ENCODE measurements at places on chromosomes 7 and 10.

DNA sequence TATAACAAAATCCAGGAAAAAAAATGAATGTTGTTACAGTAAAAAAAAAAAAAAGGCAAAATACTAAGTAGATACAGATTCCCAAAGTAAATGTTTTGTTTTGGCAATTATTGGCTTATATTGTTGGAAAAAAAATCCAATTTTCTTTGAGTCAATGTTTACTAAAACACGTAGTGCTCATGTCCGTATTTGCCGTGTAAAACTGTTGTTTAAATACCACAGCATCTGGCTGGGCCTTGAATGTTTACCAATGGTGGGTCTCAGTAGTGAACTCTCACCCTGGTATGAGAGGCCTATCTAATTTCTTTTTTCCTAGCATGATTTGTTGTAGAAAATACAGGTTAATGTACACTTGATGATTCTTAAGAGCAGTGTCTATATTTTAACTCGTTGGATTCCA, 41.4 kb upstream of the SLC26A5 start:
- DNase-seq, result no peak

DNA sequence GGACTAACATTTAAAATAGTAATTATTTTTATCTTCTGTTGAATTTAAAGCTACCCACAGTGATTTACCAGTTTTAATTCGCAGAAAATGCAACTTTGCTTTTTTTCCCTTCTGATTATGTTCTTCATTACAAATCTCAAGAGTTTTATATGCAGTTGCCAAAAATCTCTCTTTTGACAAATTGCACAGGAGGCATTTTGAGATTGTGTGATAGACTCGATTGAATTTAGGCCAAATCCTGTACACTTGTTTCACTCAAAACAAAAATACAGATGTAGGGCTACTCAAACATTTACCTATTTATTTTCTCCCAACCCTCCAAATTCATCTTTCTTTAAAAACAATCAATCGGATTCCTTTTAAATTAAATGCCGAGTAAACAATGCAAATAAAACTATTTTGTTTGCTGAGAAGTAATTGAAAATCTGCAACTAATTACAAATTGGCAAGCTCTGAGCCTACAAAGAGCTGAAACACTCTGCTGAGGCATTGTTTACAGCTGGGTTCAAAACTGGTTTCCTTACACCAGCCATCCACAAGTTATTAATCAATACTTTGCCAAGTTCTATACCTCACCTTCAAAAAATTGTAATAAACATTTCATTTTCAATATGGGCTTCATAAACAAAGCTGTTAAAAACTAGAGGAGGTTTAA, 214.9 kb upstream of the TCF7L2 start:
- no peak for DNase-seq

DNA sequence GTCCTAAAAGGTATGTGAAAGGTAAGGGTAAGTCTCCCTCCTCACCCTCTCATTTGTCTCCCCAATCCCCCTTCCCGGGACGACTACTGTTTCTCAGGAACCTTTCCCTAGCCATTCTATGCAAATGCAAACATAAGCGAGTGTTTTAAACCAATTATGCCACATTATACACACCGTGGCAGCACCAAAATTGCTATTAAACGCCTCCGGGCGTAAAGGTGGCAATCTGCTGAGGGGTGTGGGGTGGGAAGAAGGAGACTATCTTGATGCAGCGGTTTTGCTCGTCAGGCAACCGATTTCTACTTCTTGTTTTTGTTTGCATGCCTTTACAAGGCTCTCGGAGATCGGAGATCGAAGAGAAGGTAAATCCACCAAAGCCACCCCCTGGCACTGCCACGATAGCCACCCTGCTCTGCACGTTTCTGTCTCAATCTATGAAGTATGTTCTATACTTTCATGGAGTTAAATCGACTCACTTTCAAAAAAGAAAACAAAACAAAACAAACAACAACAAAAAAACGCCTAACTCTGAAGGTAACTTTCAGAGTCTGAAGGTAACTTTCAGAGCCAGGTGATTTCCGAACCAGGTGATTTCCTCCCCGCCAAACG, 46.0 kb upstream of the CDK1 start:
- peak; percentile 26 for DNase-seq

DNA sequence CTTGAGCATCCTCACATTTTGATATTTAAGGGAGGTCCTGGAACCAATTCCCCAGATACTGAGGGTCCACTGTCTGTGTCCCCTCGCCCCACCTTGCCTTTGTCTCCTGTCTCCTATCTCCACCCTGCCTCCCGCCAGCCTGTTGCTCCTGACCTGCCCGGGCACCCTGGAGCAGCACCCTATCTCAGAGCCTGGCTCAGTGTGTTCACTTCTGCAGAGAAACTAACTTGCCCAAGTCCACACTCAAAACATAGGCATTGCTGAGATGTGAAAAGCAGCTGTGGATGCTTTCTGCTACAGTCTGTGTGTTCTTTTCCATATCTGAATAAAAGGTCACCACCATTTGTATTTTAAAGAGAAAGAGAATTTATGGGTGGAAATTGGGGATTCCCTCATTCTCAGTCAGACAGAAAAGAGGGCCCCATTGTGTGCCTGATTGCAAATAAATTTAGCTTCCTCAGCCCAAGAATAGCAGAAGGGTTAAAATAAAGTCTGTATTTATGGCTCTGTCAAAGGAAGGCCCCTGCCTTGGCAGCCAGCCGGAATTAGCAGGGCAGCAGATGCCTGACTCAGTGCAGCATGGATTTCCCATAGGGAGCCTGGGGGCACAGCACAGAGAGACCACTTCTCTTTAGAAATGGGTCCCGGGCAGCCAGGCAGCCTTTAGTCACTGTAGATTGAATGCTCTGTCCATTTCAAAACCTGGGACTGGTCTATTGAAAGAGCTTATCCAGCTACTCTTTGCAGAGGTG, 161.3 kb downstream of the EGFR start:
- DNase-seq, result no peak

DNA sequence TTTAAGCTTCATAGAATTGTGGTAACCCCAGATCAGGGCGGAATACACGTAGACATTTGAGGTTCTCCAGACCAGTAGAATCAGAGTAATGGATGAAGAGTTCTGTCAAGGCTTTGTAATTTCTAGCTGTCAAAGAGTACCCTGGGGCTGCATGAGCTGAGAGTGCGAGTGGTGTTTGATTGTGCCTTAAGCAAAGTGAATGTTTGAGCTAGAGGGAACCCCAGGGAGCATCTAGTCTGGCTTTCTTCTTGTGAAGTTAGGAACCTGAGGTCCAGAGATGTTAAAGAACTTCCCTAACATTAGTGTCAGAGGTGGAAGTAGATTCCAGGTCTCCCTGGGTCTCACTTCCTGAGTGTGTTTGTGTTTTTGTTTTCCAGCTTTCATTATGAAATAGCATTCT, 212.3 kb upstream of the FZD1 start:
- no peak for DNase-seq

DNA sequence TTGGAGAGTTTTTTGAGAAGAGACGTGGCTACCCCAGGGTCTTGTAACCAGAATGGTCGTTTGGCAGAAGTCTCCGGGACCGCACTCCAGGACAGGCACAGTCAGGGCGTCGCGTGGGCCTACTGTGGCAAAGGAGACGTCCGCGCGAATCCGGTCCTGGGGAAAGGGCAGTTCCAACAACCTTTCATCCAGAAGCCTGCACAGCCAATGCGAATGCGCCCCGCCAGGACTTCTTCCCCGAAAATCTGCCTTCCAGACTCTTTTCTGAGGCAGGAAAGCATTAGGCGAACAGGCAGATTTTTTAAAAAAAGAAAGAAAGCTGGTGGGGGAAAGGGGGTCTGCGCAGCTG, 2.0 kb downstream of the HPSE2 start:
- no peak for DNase-seq

DNA sequence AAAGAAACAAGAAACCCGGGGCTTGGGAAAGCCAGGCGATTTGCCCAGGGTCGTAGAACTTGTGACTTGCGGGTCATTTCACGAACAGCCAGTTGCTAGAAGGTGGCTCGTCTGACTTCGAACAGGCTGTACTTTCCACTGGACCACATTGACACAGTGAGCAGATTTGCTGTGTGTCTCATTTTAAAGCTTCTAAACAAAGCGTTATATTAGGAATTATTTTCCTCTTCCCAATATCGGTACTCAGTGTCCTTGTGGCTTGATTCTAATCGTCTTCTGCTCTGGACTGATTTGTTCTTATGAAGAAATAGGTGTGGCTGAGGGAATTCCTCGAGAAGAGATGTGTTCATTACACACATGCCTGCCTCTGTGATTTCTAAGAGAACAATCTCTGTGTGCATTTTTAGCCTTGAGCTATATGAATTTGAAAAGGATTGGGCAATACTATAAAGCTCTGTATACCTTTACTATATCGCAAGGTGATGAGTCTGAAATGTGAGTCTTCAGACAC, 150.0 kb upstream of the PRR15 start:
- DNase-seq, result no peak

- DNase-seq, result no peak
These were observed 253.0 kb upstream of the SLC26A5 start for GRCh38 chr7:103699032-103699431.

GRCh38 chr10:111203615-111204014, 126.8 kb downstream of the ADRA2A start:
- no peak for DNase-seq

DNA sequence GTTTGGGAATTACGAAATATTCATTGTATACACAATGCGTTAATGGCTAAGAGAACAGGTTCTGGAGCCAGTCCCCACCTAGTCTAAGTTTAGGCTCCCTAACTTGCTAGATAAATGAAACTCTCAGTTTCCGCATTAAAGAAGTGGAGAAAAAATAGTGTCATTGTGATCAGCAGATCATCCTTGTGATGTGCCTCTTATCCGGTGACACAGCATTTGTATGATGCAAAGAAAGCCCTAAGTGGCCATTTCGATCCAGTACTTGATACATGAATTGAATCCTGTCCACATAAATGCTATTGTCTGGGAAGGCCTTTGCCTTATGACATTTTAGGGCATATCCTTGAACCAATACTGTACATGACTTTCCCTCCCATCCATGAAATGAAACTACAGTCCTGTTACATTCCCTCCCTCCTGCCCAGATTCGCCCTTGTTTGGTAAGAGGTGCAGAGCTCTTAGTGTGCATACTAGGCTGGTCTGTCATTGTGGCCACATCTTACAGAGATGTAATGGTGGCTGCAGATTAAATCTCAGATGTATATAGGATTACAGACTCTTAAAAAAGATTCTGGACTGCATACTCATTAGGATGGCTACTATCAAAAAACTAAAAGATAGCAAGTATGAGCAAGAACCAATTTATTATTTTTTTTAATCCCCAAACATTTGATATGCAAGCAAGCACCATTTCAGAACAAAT, 80.9 kb downstream of the LRRC4 start:
- no peak for DNase-seq

DNA sequence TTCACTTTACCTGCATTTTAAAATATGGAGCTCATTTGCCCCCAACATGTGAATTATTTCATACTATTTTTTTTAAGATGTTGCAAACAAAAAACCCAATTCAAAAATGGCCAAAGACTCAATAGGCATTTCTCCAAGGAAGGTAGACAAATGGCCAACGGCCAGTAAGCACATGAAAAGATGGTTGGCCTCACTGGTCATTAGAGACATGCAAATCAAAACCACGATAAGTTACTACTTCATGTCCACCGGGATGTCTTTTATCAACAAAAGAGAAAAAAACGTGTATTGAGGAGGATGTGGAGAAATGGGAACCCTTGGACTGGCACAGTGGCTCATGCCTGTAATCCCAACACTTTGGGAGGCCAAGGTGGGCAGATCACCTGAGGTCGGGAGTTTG, 3.4 kb upstream of the CTBP2 start:
- DNase-seq, result no peak
